Left ventricle myocardium inferior (tissue), 1 donor: ENCODE measurements at places on chromosomes 6 and 20.

DNA sequence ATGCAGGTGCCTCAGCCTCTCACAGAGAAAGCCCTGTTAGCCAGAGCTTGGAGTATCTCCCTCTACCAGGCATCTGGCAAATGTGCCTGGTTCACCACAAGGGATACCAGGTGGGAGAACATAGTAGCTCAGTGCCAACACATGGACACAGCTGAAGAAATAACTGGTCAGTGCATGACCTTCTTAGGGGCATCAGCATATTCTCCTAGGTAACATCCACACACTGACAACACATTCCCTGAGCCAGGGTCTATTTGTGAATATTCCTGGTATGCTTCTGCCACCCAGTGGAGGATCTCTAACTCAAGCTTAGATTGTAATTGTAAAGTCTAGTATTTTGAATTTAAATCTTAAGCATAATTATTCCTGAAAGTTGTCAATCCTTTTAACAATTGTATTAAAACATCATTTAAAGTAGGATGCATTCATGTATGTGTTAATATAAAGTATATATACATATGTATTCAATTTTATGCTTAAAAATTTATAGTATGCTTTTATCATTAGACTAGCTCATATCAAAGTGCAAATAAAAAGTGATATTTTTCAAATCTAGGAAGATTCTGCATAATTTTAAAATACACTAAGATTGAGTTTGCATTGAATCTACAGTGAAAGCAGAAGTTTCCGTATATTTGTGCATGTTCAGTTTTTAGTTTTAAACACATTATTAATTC is 45.3 kb upstream of the COL21A1 start:
- no peak for DNase-seq

GRCh38 chr20:23653400-23653938 is 15.7 kb upstream of the CST3 start:
- no peak for DNase-seq

DNA sequence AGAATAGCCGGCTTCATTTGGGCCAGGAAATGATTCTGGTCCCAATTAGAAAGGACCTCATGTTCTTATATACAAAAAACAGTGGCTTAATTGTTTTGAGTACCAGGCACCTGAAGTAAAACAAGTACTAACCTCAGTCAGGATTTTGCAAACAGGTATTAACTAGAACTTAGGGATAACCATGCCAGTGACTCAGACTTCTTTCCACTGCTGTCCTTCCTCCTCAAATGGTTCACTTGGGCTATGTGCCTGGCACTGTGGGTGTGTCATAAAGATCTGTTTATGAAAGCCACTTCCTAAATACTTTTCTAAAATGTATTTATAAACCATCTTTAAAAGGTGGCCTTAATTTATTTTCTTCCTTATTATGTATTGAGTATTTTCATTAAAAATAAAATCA is 10.7 kb downstream of the CLDN20 start:
- no peak for DNase-seq

DNA sequence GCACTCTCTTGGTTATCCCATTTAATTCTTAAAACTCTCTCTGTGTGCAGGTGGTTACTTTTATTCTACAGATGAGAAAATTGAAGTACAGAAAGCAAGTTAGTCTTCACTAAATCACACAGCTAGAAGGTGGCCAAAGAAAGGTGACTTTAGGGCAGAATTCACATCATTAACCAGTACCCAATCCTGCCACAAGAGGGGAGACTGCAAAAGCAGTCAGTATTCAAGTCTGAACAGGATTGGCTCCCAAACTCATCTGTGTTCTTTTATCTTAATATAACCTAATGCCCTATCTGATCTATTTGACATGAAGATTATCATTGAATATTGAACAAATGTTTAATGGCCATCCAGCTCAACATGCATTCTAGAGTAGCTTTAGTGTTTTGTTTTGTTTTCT is 225.3 kb upstream of the FAM83B start:
- DNase-seq = no peak

DNA sequence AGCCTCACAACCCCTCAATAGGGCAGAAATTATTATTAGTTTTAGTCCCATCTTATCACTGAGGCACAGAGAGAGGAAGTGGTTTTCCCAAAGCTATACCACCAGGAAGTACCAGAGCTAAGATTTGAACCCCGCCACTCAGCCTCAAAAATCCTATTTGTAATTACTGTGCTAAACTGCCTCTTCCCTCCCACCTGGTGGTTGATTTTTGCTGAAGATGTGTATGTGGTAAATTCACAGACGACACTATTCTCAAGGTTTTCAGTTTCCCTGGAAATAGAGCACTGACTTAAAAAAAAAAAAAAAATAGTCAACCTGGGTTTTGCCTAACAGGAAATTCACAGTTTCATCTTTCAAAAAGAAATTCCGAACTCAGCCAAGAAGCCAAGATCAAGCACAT is 57.9 kb downstream of the TSHZ2 start:
- no peak for DNase-seq

GRCh38 chr6:71499667-71500066 is 211.1 kb downstream of the OGFRL1 start:
- DNase-seq = no peak

GRCh38 chr6:63272397-63272796 is 47.4 kb downstream of the LGSN start:
- no peak for DNase-seq

- no peak for DNase-seq
Measured at GRCh38 chr20:22561965-22562577, 22.3 kb downstream of the FOXA2 start.

DNA sequence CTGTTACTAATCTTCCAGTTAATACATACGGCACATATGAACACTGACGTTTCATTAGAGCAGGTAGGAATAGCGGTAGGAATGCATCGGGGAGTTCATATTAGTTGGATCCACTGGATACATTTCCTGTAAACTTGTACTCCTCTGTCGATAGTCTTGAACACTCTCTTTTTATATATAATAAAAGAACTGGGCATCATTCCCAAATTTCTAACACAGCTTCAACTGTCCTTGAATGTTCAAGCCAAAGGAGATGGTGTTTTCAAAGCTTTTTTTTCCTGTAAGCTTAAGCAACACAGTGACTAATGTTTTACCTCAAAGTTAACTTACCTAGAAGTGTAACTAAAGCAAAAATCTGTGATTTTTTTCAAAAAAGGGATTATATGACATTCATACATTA is 195.3 kb downstream of the UTRN start:
- no peak for DNase-seq

GRCh38 chr6:96116674-96117073 is 100.9 kb downstream of the FUT9 start:
- no peak for DNase-seq
